Pons (tissue), 1 donor: ENCODE measurements at places on chromosomes 6 and 20.

GRCh38 chr6:169344750-169345065 is 91.1 kb upstream of the THBS2 start:
- DNase-seq = no peak

- no peak for DNase-seq
Measured at GRCh38 chr6:133980168-133980567, 27.1 kb downstream of the TBPL1 start.

GRCh38 chr20:49477200-49477599 is 5.3 kb downstream of the KCNB1 start:
- no peak for DNase-seq

DNA sequence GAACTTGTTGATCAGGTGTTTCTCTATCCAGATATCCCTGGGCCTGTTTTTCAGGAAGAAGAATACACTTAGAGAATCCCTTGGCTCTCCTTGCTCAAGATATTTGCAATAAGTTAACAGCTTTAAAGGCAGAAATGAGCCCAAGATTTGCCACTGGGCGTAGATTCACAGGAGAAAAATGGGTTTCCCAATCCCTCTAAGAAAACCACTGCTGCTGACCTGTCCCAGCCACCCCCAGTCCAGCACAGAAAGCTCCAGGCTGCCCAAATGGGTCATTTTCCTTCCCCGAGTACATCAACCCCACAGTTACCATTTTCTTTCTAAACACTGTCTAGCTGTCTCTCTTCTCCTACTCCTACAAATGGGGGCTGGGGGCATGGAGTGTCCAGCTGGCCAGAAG is 67.3 kb downstream of the ANKRD60 start:
- DNase-seq = no peak

GRCh38 chr6:89562093-89562973 is 76.2 kb downstream of the LYRM2 start:
- DNase-seq = peak; percentile 65

- no peak for DNase-seq
Measured at GRCh38 chr6:165663377-165663735, 315 bp upstream of the PDE10A start.

DNA sequence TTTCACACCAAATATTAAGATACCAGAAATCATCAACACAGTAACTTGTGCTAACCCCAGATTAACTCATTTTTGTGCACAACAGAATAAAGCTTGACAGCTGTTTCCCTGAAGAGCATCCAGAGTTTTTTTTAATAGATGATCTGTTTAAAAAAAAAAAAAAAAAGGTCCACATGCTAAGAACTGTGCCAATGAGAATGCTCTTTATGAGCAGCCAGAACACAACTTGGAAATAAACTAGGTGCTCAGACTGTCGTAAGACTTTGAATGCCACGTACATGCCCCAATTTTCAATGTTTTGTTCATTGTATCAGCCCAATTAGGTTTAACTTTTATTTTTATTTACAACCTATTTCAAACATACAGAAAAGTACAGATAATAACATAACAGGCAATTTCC is 47.3 kb downstream of the STAU1 start:
- no peak for DNase-seq

GRCh38 chr6:3966426-3966825 is 112.5 kb downstream of the FAM217A start:
- DNase-seq = no peak
